ENCODE measurements at places on chromosomes 12 and 14. TPM values are rescaled to one million over a fixed set of nuclear protein-coding genes. Genes with fewer than 3 reads are reported as not detected.

Gene OAS1
- 1.4 TPM for polyA plus RNA-seq

Gene PRPH
- not detected for polyA plus RNA-seq

DNA sequence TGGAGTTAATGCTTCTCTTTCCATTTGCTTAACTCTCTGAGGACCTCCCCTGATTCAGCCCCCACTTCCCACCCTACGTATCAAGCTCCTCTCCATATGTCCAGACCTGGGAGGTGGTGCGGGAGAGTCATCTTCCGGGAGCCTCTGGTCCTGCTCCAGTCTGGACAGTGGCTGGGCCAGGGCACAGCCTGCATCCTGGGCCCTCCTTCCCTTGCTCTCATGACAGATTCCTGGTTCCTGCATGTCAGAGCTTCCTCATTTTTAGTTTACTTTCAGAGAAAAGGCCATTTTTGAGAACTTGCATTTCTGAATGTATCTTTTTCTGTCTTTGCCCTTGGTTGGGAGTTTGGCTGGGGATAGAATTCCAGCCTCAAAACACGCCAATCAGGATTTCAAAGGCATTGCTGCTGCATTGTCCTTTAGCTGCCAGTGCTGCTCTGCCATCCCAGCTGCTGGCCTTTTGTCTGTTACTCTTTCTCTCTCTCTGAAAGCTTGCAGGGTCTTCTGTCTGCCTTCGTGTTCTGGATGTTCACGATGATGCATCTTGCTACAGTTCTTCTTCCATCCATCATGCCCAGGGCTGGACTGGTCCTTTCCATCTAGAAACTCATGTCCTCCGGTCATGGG is 54.7 kb downstream of the SLC6A12 start:
- no peak for DNase-seq

DNA sequence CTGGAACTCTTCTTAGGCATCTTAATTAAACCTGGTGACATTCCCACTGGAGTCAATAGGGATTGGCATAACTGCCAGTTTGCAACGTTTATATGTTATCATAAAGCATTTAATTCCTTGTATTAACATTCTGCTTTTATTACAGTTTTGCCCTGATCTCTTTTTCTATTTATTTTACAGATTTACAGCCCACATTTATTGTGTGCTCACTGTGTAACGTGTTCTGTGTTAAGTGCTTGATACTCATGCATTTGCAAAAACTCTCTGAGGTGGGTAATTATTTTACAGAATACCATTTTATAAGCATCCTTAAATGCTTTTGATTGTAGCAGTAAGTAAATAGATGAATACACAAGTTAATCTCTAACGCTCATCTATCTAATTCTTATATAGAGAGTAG is 341.5 kb upstream of the FAR2 start:
- DNase-seq: no peak

- DNase-seq: no peak
Measured at GRCh38 chr12:54159140-54159539, 29.6 kb downstream of the SMUG1 start.

DNA sequence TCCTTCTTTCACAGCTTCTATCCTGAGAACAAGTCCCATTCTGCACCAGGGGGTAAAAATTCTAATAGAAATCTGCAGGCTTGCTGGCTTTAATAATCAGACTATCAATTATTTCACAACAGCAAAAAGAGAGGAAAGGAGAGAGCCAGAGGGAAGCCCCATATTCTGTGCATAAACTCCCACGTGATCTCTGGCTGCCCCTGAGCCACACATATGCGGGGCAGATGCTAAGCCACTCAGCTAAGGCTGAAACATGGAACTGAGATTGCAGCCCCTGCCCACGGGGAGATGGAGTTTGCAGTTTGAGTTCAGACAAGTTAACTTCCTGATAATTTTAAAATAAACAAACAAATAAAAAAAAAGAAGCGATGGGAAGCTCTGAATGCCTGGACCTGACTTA is 254.4 kb upstream of the CCDC196 start:
- no peak for DNase-seq

DNA sequence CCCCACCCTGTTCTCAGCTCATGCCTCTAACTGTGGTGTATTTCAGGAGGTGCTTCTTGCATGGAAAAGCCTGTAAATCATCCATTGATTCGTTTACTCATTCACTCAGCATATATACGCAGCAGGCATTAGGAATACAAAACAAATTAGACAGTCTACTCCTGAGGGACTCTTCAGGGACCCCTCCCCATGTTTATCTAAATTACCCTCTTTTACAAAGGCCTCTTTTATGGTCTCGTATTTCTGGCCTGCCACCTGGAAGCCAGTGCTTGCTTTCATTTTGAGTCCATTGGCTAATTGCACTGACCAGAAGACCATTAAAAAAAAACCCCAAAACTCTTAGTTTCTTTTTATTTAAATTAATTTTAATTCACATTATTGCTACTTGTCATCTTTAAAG is 134.4 kb downstream of the DACT1 start:
- no peak for DNase-seq

DNA sequence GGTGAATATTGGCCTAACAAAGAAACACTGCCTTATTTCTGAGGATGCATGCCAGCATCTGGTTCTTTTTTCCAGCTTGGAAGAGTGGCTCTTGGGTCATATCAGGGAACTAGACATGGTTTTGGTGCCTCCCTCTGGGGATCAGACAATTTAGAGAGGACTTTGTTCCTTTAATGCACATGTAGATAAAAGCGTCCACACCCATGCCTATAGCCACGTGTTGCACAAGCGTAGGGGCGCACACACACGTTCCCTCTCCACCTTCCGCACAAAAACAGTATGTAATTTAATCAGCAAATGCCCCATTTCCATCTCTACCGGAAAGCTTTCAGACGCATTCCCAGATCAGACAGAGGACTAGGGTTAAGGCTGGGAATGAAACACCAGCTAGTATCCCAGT is 61.7 kb upstream of the RIC8B start:
- DNase-seq: no peak

- no peak for DNase-seq
Measured at GRCh38 chr12:65867394-65867793, 43.1 kb downstream of the HMGA2 start.

DNA sequence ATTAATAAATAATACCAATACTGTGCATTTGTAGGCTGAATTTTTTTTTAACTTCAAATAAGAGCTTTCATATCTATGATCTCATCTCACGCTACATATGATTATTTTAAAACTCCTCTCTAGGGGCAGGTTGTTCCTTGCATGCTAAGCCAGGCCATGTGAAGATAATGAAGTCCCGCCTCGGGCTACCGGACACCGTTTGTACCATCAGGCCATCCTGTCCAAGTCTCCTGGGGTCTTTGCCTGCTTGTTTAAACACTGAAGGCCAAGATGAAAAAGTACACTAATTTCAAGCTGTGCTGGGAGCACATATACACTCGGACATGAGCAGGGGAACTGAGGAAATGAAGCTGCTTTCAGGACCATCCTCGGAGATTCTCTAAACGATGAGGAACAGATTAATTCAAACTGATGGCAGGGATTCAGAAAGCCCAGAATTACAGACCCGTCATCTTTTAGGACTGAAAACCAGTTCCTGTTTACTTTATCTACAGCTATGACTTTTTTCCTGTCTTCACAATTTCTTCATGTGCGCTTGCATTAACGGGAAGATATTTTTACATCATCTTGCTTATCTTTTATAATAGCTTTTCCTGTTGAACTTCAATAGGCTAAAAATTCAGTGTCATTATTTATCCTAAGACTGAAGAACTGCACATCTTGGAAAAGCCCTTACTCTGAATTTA is 6.3 kb upstream of the ABHD12B start:
- DNase-seq: no peak

- no peak for DNase-seq
Measured at GRCh38 chr12:89189448-89189847, 162.9 kb downstream of the DUSP6 start.

DNA sequence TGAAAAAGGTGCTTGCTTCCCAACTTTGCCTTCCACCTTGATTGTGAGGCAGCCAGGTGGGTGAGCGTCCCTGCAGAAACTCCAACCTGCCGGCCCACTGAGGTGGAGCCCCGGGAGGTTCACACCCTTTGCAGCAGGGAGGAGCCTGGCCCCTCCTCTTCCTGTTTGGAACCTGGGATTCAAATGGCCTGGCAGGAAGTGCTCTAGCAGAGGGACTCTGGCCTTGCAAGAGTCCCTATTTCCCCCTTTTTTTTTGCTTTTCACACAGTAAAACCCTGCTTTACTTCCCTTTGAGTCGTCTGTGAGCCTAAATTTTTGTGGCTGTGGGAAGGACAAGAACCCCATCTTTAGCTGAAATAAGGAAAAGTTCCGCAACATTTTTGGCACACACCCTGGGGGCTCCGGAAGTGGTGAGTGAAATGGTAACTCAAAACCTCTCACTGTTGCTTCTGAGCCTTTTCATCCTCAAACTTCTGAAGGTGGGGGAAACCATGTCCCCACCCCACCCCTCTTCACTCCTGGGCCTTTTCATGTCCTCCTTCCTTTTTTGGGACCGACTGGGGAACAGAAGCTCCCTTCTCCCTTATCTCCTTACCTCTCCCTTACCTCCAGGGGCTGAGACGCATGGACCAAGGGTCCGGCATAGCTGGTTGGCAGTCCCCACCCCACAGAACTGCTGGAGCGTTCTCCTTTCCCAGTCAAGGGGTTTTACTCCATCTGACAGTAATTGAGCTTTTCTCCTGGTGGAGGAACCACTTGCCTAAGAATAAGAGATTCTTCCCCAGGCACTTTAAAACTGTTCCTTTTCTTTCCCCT is 102.0 kb downstream of the KCNMB4 start:
- DNase-seq: no peak
